ENCODE measurements at places on chromosomes 12 and 14.

GRCh38 chr12:65492998-65493912 lies 214.8 kb downstream of the MSRB3 start:
- DNase-seq, result no peak

GRCh38 chr12:58323676-58324075 lies 382.3 kb downstream of the ATP23 start:
- DNase-seq, result no peak

GRCh38 chr12:28770322-28770721 lies 378.8 kb upstream of the FAR2 start:
- DNase-seq, result no peak

GRCh38 chr14:22469538-22470303 lies 119.3 kb downstream of the DAD1 start:
- no peak for DNase-seq

- no peak for DNase-seq
These were observed 12.6 kb upstream of the FAIM2 start for GRCh38 chr12:49916129-49916919.

DNA sequence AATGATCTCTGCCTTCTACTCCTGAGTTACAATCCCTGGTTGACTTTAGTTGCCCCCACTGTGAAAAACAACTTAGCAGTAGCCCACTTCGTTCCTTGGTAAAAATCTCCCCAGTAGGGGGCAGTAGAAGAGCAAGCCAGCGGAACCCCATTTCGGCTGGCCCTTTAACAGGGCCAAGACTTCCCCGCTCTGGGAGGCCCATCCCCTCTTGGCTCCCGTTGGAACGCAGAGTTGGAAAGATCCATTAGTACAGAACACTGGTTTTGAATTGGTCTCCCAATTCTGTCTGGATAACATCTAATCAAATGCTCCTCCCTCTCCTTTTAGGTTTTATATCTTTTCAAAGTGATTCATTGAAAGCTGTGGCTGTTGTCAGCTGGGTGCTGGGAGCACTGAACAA lies 1133.3 kb downstream of the BCL11B start:
- DNase-seq, result no peak

- DNase-seq, result no peak
These were observed 72.9 kb upstream of the LTA4H start for GRCh38 chr12:96108321-96108720.

GRCh38 chr12:132689227-132689626 lies 1.8 kb downstream of the PXMP2 start:
- no peak for DNase-seq

- DNase-seq, result no peak
These were observed 13.4 kb upstream of the NT5DC3 start for GRCh38 chr12:103854372-103854973.

DNA sequence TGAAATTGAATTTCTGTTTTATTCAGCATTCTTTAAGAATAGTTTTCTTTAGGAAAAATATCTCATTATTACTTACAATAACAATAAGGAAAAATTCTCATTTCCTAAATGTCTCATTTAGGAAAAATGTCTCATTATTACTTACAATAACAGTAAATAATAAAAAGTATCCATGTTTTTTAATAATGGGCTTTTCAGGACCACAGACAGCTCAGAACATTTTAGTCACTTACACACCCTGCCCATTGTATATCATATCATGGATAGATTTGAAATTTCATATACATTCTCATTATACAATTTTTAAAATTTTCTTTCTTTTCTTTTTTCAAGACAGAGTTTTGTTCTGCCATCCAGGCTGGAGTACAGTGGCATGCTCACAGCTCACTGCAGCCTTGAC lies 58.9 kb downstream of the ASCL1 start:
- DNase-seq, result no peak

GRCh38 chr12:65500091-65500900 lies 221.8 kb downstream of the MSRB3 start:
- DNase-seq, result peak; percentile 34

- DNase-seq, result no peak
These were observed 2.1 kb downstream of the LALBA start for GRCh38 chr12:48567731-48568130.

- no peak for DNase-seq
These were observed 64.6 kb downstream of the ANO4 start for GRCh38 chr12:100859063-100859627.

Data from non-pigmented ciliary epithelial cell (primary cell).